ENCODE measurements at places on chromosomes 12 and 14.

DNA sequence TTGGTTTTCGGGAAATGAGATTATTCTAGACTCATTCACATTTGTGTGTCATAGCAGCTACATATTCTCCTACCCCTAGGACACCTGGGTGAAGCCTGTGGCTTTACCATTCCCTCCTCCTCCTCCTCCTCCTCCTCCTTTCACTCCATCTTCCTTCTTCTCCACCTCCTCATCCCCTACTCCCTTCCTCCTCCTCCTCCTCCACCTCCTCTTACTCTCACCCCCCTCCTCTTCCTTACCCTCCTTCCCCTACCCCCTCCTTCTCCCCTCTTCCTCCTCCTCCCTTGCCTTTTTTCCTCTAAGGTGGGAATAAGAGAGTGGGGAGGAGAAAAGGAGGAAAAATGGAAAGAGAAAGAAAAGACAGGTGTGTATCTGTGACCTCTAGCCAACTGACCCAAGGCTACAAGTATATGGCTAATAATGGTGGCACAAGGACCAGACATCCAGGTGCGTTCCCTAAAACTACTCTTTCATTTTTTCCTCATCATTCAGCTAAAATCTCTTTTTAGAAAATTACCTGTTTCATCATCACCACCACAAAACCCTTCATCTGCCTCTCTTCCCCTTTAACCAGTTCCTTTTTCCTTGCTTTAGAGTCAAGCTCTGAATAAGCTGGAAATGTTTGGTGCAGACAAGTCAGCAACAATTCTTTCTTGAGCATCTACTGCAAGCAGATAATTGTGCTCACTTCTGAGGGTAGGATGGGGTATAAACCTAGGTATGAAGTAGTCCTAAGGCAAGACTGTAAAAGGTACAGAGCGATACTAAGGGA, 149.8 kb upstream of the FOXN3 start:
- no peak for DNase-seq

GRCh38 chr14:32083789-32084188, 6.7 kb downstream of the ARHGAP5 start:
- DNase-seq: no peak

- DNase-seq: no peak
Measured at GRCh38 chr12:80813820-80814219, 97.1 kb downstream of the MYF5 start.

DNA sequence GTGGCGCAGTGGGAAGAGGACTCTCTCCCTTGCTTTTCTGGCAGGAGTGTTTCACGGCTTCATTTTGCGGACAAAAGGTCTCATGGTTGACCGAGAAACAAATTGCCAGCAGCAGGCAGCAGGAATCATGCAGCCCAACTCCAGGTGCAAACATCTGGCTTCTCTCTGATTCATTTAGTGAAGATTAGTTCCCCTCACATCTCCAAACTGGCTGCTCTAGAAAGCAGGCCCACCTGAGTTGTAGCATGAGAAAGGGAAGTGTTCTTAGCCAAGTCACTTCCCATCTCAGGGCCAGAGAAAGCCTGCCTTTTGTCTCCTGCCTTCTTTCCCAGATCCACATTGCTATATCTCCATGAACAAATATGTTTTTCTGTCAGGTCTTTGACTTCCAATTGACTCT, 120.8 kb upstream of the CCDC196 start:
- peak; percentile 67 for DNase-seq
